ENCODE measurements at places on chromosomes 1 and 21. TPM values are rescaled to one million over a fixed set of nuclear protein-coding genes. Genes with fewer than 3 reads are reported as not detected.
A peak's percentile ranks its signal among the peaks of the same experiment; 100 is the strongest.

- DNase-seq, result no peak
Measured at GRCh38 chr1:43857163-43857562, 76.4 kb upstream of the ARTN start.

DNA sequence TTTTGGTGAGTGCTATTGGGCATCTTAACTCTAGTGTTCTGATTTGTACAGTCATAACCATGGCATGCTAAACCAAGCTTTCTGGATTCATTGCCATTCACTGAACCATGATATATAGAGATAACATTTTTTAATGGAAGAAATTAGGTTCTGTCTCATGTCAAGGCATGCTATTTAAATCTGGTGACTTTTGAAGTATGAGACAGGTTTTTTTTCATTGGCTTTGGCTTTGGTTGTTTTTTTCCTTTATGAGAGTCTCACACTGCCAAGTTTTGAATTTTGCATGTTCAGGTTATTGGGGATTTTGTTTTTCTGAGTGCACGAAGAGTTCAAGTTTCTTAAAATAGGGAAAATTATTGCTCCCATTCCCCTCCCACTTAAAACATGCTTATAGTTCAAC lies 141.3 kb upstream of the ADAMTS5 start:
- DNase-seq, result peak; percentile 40

Gene IGSF3
- 3.5 TPM for total RNA-seq

Gene RPTN
- total RNA-seq, result not detected

Gene OR2G3
- not detected for total RNA-seq

Data from fibroblast of villous mesenchyme (primary cell).